ENCODE measurements at places on chromosomes 4 and X.

DNA sequence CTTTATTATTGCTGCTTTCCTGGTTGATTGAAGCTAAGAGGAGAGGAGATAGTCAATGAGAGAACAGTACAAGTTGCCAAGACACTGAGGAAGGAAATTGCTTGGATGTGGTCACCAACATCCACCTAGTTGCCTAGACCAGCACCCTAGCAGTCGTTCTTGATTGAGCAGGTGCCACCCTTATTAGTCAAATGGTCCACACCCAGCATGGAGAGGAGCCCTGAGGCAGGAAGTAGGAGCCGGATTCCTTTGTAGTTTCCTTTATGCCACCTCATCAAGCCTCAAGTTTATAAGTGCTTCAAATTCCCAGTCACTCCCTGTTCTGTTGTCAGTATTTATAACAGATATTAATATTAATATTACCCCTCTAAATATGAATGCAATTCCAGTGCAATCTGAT lies 19.1 kb downstream of the PAGE2 start:
- no peak for DNase-seq

DNA sequence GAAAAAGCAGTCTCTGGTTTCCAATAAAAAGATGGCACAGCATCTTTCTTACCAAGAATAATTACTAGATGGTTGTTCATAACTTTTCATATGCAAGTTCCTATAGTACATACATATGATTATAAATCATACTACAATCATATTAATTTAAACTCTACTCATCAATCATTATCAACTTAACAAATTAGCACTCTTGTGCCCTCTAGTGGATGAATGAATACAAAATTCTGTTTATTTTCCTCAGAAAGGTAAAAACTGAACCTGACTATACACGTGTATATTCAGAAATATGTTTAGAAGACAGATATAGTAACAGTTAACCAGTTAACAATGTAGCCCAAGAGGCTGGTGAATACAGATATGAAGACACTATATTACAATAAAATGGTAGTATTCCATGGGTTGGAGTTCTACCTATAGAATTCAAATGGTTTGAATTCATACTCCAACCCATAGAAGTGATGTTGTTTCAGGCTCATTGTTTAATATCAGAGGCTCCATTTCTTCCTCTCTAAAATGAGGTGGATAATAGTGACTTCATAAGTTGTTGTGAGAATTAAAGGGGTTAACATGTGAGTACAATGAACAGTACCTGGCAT lies 100.0 kb downstream of the ADAMTS3 start:
- peak; percentile 67 for DNase-seq

DNA sequence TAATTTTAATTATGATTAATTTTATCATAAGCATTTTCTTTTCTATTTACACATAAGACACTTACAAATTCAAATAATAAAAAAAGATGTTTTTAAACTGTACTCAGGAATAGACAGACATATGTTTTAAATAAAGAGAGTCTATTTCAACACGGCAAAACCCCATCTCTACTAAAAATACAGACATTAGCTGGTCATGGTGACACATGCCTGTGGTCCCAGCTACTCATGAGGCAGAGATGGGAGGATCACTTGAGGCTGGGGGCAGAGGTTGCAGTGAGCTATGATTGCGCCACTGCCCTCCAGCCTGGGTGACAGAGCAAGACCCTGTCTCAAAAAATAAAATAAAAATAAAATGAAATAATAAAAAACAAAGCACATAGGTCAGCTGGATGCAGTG lies 14.8 kb downstream of the FAM9B start:
- DNase-seq = no peak

DNA sequence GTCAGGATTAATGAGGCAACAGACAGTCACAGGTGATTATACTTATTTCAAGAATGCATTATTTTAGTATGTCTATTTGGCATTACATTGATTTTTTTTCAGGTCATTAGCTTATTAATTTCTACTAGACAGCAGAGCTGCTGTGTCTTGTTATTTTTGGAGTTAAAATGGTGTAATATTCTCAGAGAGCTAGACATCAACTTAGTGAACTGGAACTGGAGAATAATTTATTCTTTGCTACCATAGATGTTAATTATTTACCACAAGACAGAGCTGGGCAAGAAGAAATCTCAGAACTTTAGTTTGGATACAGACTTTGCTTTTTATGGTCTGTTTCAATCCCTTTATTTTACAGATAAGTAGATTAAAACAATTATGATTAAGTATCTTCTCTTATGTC lies 10.2 kb upstream of the HPGD start:
- DNase-seq = no peak

DNA sequence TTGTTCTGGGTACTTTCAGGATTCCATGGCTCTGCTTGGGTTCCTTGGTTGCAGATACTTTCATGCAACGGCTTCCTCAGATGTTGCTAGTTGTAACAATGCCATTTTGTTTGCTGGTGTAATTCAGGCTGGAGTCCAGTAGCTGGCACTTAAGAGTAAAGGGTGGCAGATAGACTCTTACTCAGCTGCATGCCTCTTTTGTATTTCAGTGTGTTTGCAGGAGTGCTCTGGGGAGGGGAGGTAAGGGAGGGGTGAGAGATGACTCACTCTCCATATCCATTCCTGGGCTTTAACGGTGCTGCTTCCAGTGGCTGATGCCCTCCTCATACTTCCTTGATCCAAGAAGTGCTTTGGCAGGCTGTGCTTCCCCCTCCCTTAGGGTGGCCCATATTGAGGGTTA lies 155.2 kb downstream of the ZNF330 start:
- no peak for DNase-seq

GRCh38 chr4:78880874-78881492 lies 58.3 kb downstream of the PAQR3 start:
- DNase-seq = peak; percentile 52

- peak; percentile 85 for DNase-seq
Measured at GRCh38 chrX:40176351-40177116, 78.8 kb upstream of the BCOR start.

DNA sequence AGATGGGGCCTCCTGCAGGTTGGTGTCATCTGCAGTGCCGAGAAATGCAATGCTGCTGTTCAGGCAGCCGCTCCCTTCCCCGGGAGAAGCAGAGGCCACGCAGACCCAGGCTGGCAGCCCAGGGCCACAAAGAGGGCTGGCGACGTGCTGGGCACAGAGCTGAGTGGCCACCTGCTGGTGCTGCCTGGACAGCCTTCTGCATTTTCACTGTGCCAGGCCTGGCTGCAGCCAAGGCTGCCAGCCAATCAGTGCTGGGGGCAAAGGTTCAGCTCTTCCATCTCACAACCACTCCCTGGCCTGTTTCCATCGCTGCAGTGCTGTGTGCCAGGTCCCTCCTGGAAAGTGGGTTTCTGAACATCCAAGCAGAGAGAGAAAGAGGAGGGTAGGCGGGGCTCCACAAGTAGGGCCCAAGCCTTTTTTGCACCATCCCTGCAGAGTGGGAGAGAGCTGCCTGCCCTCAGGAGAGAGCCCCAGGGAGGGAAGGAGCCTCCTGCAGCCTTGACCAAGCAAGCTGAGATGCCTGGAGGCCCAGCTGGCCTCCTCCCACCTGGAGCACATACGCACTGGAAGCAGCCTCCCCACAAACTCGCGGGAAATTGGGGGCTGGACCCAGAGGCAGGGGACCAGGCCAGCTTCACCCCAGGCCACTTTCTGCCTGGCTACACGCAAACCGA lies 20.1 kb downstream of the ADRA2C start:
- no peak for DNase-seq

DNA sequence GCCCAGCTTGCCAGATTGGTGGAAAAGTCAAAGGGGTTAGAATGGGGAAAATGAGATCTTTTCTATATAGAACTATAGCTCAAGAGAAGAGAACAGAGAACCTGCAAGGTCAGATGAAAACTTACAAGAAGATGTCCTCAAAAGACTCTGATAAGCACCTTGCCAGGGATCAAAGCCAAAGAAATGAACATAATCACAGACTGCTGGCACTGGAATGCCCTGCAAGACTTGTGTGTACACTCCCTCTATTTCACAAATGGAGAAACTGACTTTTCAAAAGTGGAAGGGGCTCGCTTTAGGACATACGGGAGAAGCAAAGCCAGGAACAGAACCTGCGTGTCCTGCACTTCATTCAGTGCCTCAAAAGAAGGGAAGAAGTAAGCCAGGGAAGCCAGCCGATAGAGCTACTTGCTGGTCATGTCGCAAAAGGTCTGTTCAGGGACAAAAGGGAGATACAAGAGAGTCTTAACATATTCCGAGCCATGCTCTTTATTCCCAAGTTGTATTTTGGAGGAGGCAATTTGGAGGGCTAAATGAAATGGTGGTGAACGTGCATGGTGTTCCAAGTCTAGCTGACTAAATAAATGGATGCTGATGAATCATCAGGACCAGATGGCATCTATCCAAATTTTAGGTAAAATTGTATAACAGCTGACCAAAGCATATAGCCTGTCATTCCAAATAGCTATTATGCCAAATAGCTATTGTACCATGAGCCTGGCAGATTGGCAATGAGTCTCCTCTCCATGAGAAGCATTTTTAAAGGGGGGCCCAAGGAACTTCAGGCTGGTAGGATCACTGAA lies 175.6 kb upstream of the GPC4 start:
- DNase-seq = no peak

- DNase-seq = peak; percentile 53
Measured at GRCh38 chrX:65745992-65746391, 78.5 kb downstream of the MSN start.

DNA sequence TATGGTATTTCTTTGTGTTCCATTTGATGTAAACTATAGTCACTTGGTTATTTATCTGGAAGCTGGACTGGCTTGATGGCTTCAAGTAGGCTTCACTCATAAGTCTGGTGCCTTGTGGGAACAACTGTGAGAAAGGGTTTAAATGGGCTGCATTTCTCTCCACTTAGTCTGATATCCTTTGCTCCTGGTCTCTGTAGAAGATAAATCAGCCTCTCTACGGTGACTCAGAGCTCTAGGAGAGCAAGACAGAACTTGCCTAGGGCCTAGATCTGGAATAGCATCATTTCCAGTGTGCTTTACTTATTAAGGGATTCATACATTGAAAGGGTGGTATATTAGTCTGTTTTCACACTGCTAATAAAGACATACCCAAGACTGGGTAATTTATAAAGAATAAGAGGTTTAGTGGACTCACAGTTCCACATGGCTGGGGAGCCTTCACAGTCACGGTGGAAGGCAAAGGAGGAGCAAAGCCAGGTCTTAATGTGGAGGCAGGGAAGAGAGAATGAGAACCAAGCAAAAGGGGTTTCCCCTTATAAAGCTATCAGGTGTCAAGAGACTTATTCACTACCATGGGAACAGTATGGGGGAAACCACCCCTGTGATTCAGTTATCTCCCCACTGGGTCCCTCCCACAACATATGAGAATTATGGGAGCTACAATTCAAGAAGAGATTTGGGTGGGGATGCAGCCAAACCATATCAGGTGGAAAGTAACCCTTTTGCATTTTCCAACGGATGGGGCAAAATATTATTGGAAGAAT lies 1746.4 kb upstream of the PCDH7 start:
- no peak for DNase-seq

DNA sequence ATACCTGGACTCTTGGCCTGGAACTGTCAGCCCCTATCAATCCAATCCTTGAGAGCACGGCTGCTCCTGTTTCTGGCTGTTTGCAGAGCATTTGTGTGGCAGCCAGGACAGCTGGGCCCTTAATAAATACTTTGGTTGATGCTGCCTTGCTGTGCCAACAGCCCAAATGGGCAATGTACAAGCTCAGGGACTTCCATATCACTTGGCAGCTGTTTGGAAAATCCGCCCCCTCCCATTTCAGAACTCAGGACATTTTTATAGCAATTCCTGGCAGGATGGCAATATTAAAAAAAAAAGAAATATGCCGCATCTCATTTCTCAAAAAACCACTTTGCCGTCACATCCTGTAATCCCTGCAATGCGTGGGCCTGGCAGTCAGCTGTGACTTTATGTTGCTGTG lies 218.9 kb downstream of the HS3ST1 start:
- DNase-seq = no peak

All from hematopoietic multipotent progenitor cell treated with erythropoietin and hydrocortisone succinate and interleukin-3 and kit ligand, for 4 days (in vitro differentiated cells).